ENCODE measurements at places on chromosomes 3 and 15.

- no peak for DNase-seq
Measured at GRCh38 chr15:51160484-51160883, 65.8 kb upstream of the TNFAIP8L3 start.

DNA sequence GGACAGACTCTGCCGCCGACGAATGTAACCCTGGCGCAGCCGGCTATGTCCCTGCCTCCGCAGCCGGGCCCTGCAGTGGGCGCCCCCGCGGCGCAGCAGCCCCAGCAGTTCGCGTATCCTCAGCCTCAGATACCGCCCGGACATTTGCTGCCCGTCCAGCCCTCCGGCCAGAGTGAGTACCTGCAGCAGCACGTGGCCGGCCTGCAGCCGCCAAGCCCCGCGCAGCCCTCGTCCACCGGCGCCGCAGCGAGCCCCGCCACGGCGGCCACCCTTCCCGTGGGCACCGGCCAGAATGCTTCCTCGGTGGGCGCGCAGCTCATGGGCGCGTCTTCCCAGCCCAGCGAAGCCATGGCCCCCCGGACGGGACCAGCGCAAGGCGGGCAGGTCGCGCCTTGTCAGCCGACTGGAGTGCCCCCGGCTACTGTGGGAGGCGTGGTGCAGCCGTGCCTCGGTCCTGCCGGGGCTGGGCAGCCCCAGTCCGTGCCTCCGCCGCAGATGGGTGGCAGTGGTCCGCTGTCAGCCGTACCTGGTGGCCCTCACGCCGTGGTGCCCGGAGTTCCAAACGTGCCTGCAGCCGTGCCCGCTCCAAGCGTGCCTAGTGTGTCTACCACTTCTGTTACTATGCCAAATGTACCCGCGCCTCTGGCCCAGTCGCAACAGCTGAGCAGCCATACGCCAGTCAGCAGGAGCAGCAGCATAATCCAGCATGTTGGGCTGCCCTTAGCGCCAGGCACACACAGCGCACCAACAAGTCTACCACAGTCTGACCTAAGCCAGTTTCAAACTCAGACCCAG is 2.4 kb downstream of the TSC22D2 start:
- peak; percentile 48 for DNase-seq

DNA sequence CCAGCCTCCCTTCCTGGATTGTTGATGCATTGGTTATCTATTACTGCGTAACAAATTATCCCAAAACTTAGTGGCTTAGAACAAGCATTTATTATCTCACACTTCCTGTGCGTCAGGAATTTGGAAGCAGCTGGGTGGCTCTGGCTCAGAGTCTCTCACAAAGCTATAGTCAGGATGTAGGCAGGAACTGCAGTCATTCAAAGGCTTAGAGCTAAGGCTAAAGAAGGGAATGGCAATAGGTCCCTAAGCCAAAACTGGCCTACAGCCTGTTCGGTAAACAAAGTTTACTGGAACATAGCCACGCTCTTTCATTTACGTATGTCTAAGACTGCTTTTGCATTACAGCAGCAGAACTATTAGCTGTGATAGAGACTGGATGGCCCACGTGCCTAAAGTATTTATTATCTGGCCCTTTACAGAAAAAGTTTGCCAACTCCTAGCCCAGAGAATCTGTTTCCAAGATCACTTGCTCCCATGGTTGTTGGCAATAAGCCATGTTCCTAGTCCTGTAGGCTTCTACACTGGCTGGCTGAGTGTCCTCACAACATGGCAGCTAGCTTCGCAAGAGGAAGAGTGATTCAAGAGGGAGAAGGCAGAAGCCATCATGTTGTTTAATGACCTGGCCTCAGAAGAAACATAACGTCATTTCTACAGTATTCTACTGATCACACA is 132.4 kb downstream of the SNRK start:
- no peak for DNase-seq

GRCh38 chr3:129020691-129021090 is 19.6 kb downstream of the EFCC1 start:
- DNase-seq = no peak

DNA sequence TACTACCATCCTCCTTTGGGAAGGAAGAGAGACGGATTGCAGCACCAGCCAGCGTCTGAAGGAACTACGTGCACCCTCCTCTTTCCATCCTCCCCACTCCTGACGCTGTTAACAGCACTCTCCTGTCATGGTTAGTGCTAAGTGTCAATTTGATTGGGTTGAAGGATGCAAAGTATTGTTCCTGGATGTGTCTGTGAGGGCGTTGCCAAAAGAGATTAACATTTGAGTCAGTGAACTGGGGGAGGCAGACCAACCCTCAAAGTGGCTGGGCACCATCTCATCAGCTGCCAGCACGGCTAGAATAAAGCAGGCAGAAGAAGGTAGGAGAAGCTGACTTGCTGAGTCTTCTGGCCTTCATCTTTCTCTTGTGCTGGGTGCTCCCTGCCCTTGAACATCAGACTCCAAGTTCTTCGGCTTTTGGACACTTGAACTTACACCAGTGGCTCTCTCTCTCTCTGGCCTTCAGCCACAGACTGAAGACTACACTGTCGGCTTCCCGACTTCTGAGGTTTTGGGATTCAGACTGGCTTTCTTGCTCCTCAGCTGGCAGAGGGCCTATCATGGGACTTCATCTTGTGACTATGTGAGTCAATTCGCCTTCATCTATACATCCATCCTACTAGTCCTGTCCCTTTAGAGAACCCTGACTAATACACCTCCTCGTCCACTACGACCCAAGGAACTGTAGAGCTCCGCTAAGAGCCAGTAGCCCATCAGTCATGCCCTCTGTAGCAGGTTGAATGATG is 128.2 kb upstream of the HES1 start:
- DNase-seq = no peak

GRCh38 chr3:124834723-124835718 is 52.1 kb downstream of the ITGB5 start:
- DNase-seq = peak; percentile 37

- DNase-seq = no peak
Measured at GRCh38 chr3:148998715-148999423, 7.5 kb downstream of the GYG1 start.

GRCh38 chr3:114615523-114616085 is 321.8 kb downstream of the TIGIT start:
- DNase-seq = no peak

GRCh38 chr3:152321200-152321954 is 52.6 kb downstream of the MBNL1 start:
- no peak for DNase-seq

- no peak for DNase-seq
Measured at GRCh38 chr3:4643904-4644547, 150.9 kb downstream of the ITPR1 start.

DNA sequence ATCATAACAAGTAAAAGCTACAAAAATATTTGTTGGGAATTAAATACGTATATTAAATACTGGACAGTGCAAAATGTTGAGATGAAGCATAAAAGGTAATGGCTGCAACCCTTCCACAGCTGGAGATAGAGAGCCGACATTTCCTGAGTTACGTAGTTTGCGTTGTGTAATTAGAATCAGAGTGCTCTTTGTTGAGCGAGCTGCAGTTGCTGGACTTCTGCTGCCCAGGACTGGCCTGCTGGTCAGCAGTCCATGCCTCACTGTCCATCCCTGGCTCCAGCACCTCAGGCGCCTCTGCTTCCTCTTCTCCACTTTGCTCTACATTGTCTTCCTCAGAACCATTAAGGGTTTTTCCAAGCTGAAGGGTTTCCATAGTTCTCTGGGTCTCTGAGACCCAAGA is 28.4 kb upstream of the SHC4 start:
- DNase-seq = no peak

- DNase-seq = no peak
Measured at GRCh38 chr3:23490459-23490858, 287.3 kb downstream of the UBE2E2 start.

DNA sequence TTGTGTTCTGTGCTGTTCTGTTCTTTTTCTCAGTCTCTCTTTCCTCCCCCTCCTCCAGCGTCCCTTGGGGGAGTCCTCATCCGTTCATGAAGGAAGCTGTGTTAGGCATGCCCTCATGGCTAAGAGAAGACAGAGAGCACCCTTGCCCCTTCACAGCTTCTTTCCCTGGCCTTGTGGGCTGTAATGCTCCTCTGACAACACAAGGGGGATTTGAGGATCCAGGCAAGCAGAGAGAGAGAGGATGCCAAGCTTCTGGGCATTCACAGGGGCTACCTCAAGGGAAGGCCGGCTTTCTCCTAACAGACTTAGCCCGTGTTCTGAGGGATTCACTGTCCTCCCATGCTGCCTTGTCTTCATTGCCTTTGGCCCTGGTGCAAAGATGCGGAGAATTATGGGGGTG is 389.5 kb downstream of the LRTM1 start:
- peak; percentile 4 for DNase-seq

- DNase-seq = no peak
Measured at GRCh38 chr3:108124337-108125152, 33.7 kb upstream of the CD47 start.

- DNase-seq = no peak
Measured at GRCh38 chr3:101017017-101017416, 23.8 kb upstream of the ABI3BP start.

DNA sequence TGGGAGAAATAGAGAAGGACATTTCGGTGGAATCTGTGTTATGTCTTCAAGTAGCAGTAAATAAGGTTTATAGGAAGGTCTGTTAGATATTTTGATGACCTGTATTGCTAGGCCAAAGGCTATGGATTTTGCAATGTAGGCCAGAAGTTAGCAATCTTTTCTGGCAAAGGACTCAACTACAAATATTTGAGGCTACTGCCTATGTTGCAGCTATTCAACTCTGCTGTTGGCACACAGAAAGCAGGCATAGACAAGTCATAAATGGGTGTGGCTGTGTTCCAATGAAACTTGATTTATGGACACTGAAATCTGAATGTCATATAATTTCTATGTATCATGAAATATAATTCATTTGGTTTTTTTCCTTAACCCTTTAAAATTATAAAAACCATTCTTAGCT is 438.7 kb upstream of the C2CD4B start:
- DNase-seq = peak; percentile 17

DNA sequence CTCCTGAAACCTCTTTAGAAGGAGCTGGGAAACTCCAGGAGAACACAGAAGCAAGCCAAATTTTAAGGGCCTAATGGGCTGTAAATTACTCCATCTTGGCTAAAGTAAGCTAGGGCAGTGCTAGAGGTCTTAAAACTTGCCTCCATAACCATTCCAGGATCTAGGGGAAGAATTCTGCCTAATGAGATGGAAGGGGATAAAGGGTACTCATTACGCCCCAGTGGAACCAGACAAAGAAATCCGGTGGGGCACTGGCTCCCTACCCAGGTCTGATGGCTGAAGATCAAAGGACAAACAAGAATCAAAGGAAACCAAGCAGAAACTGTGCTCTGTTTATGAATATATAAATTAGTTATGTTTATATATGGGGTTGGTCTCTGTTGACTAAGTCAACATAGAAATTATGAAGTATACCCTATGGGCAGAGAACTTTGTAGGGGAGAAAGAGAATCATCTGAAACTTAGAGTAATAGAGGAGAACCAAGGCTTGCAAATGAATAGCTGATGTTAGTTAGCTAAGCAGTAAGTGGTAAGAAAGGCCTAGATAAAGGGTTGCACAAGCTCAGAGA is 57.8 kb downstream of the NCEH1 start:
- no peak for DNase-seq

- DNase-seq = no peak
Measured at GRCh38 chr15:27433604-27434003, 462.6 kb downstream of the GABRG3 start.

- no peak for DNase-seq
Measured at GRCh38 chr3:135426508-135426907, 539.0 kb upstream of the PPP2R3A start.

GRCh38 chr3:184500344-184500923 is 61.2 kb upstream of the EPHB3 start:
- DNase-seq = no peak

GRCh38 chr3:127629467-127630403 is 750 bp downstream of the PODXL2 start:
- DNase-seq = no peak

DNA sequence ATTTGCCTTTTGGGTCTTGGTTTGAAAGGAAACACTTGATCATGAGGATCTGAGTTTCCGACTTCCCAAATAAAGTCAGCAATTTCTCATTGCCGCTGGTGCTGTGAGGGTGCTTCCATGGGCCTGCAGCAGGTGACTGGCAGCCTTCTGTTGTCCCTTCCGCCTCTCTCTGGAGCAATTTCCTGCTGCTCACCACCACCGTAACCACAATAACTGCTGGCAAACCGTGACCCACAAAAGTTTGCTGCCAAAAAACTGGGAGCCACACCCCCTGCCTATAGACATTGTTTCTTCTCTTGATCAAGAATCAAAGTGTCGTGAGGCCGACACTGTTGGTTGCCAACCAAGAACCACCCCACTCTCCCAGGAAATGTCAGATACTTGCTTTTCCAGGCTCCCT is 164.0 kb downstream of the NR2F2 start:
- no peak for DNase-seq

DNA sequence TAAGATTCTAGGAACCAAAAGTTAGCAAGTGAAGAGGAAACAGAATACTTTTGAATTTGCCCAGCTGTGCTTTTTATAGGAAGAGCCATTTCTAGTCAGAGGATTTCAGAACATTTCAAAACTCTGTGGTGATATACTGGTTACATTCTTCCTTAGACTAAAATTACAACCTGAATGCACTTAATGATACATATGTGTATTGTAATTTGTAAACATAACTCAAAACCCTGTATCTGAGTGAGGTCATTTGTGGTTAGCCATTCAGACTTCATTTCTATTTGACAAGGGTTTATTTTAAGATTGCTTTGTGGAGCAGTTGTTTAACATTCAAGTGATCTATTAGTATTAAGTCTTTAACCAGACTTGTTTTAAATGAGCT is 59.4 kb upstream of the TRIM71 start:
- no peak for DNase-seq

GRCh38 chr15:43915631-43916325 is 89.0 kb downstream of the WDR76 start:
- DNase-seq = no peak

GRCh38 chr3:64121750-64122311 is 98.5 kb upstream of the PSMD6 start:
- DNase-seq = no peak

- DNase-seq = no peak
Measured at GRCh38 chr15:91556926-91557325, 296.6 kb upstream of the SLCO3A1 start.
